ENCODE measurements at places on chromosomes 2 and 18.

- DNase-seq = no peak
Observed at GRCh38 chr2:1837022-1837421, 92.7 kb upstream of the PXDN start.

GRCh38 chr18:46833899-46834298 lies 77.0 kb upstream of the ST8SIA5 start:
- DNase-seq = no peak

DNA sequence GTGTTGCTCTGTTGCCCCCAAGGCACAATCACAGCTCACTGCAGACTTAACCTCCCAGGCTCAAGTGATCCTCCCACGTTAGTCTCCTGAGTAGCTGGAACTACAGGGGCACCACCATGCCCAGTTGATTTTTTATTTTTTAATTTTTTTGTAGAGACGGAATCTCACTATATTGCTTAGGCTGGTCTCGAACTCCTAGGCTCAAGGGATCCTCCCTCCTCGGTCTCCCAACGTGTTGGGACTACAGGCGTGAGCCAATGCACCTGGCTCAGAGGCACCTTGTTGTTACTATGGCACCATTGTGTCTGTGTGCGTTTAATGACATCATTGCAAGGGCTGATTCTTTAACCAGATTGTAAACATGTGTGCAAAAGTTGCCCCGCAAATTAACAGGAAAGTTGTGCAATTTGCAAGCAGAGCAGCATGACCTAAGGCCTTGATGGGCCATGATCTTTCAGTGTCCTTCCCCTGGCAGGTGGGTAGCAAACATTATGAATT lies 22.6 kb downstream of the TCF23 start:
- DNase-seq = no peak

GRCh38 chr18:23433360-23433759 lies 19.7 kb upstream of the RIOK3 start:
- no peak for DNase-seq

DNA sequence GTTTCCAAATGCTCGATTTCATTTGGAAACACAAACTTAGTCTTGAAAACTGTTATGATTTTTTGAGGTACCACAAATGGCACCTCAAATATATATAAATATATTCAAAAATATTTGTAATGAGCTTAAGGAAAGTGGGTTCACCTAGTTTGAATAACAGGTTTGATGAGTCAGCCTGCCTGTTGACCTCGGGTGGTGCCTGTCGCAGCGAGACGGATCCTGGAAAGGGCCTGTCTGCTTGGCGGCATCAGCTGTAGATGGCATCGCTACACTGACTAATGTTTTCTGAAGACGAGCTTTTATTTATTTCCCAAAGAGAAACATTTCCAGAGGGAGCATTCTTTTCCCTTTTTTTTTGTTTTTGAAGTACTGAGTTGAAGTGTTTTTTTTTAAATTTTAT lies 6.9 kb downstream of the ALLC start:
- no peak for DNase-seq

GRCh38 chr2:191351921-191352320 lies 106.7 kb downstream of the MYO1B start:
- DNase-seq = no peak

GRCh38 chr2:12087671-12088380 lies 341.4 kb downstream of the LPIN1 start:
- DNase-seq = no peak

- DNase-seq = no peak
Observed at GRCh38 chr2:227370092-227370491, 9.0 kb downstream of the TM4SF20 start.

DNA sequence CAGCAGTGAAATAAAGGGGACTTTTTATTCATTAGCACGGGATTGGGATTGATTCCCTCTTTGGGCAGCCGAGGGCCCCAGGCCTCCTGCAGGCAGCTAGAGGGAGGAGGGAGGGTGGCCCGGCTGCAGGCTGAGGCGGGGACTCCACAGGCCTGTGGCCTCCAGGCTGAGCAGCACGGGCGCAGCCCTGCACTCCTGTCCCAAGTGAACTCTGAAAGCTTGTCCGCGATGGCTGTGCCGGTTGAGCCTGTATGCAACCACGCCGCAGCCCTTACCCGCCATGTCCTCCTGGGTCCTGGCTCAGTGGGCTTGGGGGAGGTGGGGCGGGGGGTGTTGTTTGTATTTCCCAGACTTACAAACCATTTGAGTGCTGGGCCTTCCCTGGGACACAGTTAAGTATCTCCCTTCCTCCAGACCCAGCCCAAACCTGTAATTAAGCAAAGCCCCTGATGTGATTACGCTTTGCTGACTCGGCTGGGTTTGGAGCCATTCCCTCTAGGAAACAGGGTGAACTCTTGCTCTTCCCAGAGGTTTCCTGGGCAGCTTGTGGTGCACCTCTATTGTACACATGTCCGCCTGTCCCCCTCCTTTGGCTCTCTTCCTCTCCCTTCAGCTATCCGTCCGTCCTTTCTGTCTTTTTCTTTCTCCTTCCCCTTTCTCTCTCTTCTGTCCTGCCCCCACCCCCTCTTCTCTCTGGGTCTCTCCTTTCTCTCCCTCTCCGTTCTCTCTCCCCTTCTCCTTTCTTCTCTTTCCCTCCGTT lies 5.3 kb downstream of the GLI2 start:
- no peak for DNase-seq

GRCh38 chr2:54079331-54079730 lies 36.1 kb upstream of the ACYP2 start:
- DNase-seq = no peak

GRCh38 chr2:172440795-172441194 lies 13.4 kb downstream of the ITGA6 start:
- DNase-seq = no peak

DNA sequence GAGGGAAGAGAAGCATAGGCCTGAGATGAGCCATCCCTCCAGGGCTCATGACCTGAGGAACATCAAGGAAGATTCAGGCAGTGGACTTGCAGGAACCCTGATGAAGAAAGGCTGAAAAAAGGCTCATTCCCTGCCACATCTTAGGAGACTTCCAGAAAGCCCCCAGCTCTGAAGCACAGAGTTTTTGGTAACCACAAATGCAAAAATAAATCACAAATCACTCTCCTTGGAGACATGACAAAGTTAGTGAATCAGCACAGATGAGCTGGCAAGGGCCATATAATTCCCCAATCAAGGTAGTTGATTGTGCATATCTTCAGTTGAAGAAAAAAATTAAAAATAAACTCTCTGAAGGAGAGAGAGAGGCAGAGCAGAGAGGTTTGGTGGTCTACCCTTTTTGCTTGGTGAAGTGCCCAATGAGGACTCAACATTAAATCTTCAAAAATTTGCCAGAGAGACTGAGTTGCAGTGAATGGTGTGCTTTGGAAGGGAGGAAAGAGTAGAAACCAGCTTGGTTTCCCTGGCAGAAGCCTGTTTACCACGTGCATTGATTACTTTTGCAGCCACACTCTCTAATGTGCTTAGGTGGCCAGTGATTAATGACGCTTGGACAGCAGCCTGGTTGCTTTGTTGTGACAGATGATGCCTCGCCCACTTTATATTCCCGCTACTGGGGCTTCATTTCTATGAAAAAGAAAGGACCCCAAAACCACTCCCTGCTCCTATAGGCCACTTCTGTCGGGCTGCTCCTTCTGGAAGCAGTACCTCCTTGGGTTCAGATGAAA lies 257.4 kb upstream of the SLC14A2 start:
- no peak for DNase-seq

DNA sequence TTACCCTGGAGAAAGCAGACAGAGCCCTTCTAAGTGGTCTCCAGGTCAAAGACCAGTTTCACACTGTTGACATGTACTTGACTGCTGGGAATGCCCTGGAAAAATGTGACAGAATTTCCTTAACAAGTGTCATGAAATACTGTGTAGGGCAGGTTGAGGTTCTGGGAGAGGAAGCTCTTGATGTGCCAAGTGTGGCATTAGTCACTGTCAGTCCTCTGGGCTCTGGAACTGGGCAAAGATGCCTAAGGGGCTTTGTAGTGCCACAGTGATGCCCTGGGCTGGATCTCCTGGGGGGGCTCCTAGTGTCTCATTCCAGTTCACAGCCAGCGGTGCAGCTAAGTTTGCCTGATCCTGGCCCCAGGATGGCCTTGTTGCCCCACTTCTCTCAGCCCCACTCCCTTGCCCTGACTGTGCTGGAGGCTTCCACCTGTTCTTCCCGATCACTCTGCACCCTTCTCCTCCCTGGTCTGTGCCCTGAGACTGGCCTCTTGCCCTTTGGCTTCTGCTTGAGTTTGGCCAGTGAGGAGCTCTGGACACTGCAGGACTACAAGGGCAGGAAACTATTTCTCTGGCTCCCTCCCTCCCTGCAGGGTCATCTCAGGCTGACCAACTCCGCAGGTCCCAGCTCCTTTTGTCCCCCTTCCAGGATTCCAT lies 27.0 kb upstream of the FAM124B start:
- no peak for DNase-seq

DNA sequence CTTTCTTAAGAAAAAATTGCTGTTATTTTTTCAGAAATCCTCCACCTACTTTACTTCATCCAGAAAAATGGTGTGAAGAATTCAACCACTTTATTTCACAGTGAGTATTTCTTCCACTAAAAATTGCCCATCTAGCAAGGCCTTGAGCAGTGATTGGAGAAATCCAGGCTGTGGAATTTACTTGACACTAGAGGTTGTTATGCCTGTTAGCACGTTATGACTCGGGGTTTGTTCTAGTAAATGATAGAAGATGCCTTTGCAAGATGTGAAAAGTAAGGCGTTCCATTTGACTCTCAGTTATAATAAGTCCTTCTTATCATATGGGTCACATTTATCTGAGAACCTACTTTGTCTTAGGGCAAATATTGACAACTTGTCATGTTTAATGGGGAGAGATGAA lies 157.4 kb downstream of the MYO3B start:
- no peak for DNase-seq

DNA sequence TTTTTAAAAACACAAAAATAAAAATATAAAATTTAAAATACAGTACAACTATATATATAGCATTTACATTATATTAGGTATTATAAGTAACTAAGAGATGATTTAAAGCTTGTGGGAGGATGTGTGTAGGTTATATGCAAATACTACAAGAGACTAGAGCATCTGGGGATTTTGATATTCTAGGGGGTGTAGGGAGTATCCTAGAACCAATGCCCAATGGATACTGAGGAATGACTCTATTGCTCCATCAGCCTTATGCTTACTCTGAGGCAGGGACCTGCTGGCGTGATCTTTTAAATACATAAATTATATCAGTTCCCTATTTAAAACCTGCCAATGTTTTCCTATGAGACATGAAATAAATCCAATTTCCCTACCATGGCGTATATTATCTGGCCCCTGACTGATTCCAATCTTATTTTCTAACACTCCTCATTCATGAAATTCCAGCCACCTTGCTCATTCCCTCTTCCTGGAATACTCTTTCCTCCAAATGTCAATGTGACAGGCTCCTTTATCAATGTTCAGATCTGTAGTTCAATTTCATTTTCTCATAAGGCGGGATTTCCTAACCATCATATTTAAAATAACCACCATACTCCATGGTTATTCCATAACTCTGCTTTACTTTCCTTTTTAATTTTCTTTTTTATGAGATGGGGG lies 22.2 kb downstream of the SP3 start:
- DNase-seq = no peak

GRCh38 chr2:98482362-98482761 lies 37.7 kb downstream of the INPP4A start:
- no peak for DNase-seq

- DNase-seq = no peak
Observed at GRCh38 chr2:241344925-241345651, 11.0 kb upstream of the FARP2 start.

GRCh38 chr2:111702804-111703196 lies 181.2 kb downstream of the ANAPC1 start:
- DNase-seq = no peak

GRCh38 chr2:82675186-82675585 lies 1783.9 kb downstream of the SUCLG1 start:
- no peak for DNase-seq

- no peak for DNase-seq
Observed at GRCh38 chr2:136664713-136665405, 100.5 kb upstream of the THSD7B start.

GRCh38 chr2:195494451-195494850 lies 162.6 kb upstream of the SLC39A10 start:
- DNase-seq = no peak

DNA sequence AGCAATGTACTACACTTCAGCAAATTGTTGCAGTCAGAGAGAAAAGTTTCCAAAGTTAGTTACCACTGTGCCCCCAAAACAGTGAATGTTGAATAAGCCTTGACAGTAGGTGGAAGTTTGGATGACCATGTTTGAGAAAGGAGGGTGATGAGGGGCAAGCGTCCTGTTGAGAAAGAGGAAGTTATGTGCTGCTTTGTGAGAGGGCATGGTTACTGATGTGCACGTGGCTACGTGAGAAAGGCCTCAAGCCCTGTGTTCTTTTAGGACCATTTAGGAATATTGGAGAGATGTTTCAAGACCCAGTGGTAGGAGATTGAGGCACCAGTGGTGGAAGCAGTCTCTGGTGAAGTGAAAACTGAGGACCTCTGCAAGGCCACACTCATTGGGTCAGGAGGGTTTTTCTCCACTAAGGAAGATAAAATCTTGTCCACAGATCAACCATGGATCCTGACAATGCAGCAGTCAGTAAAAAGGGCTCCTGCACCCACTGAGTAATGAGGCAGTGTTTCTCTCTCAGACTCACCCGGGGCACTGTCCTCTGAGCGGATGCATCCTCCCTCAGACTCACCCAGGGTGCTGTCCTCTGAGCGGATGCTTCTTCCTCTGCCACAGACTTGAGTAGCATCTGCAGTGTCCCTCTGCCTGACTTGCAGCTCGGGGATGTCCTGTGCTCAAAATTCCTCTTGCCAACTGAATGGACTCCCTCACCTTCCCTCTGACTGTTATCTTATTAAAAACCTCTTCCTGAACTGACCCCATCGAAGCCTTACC lies 34.7 kb upstream of the ACTR3 start:
- DNase-seq = no peak

GRCh38 chr2:169849710-169850109 lies 22.5 kb downstream of the UBR3 start:
- DNase-seq = no peak

GRCh38 chr2:28658369-28658768 lies 93.3 kb upstream of the PPP1CB start:
- DNase-seq = no peak

DNA sequence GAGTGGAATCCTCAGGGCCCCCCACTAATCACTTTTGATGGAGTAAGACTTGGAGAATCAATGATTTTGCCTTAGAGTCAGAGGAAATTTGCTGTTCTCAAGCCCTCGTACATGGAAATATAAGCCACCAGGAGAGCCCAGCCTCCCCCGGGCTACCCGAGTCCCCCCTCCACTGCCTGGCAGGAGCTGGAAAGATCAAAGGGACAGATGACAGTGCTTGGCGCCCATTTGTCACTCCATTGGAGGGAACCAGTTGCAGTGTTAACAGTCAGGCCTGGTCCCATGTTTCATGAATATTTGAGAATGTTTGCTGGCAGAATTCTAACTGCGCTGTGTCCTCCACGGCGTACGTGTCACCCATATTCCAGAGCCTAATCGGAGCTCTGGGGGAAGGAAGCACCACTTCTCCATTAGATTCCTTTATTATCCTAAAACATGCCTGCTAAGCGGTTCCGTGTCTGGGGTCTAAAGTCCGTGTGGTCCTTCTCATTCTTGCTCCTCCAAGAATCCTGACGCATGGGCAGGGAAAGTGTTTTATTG lies 202.4 kb downstream of the KLHL29 start:
- DNase-seq = no peak
